ENCODE measurements at places on chromosomes 7 and 10.

DNA sequence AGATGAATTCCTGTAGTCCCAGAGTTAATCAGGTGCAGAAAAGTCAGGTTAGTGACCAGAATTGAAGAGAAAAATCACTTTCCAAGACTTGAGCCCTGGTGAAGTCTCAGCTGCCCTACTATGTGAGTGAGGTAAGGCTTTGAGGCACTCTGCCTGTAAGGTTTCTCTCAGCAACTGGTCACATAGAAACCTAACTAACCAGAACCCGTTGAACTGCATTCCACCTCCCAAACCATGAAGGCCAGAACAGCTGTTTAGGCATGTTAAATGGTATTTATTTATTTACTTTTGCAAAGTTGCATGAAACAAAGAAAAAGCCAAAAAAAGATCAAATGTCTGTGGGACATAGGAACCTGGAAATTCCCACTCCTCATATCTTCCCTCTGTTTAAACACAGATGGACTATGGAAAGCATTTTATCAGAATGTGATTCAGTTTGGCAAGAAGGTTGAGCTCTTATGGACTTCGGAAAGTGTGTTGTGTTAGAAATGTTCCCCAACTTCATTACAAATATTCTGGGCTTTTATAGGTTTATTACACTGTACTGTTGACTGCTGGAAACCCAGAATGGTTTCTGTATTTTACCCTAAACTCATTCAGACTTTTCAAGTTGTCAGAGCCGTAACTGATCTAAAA, 12.8 kb upstream of the GPR85 start:
- no peak for DNase-seq

DNA sequence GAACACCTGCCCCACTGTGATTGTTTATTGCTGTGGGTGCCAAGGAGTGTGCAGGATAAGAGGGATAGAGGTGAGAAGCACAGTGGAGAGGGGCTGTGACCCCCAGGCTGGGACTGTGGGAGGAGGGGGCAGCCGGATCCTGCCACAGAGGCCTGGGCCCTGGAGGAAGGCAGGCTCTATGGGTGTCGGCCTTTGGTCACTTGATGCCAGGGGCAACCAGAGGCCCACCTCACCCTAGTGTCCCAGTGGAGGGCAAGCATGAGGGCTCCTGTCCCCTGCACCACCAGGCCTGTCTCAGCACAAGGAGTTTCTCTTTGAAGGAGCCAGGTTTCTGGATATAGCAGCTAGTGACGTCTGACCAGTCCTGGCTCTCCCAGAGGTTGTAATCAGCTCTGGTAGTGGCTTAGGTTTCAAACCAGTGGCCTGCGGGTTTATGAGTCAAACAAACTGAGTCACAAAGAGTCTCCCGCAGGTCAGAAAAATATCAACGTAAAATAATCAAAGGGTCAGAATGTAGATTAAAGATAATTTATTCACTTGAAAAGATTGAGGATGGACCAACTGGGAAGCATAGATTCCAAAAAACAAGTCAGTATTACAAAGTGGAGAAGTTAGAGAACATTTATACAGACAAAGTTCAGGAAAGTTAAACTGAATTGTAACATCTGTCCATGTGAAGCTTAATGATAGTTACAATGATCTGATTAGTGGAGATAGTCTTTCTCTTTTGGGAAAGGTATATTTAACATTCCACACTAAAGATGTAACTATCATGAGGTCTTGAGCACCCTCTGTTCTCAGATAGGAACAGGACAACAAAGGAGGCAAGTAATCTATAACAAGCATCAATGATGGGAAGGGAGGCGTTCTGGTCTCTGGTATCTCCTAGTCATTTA, 37.2 kb upstream of the ZNF488 start:
- DNase-seq: no peak

DNA sequence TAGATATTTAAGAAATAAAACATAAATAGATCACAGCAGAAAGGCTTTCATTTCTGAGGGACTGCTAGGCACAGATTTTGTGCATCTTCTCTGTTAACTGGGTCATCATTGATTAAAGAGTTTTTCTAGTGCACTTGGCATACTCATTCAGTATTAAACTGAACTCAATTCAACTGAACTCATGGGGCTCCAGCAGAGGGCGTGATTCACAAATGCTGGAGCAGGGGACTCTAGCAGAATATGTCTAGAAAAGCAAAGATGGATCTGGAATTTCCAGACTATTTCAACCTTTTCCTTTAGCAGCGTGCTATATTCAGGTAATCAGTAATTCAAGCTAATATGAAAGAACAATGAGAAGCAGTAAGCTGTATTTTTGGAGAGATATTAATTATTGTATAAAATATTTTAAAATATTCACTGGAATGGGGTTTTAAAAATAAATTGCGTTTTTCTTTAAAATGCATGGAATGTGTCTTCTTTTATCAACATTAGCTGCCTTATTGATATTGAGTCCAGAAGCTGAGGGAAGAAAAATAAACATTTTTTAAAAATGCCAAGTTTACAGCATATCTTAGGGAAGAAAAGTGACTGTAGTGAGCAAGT, 296.8 kb upstream of the CACNA2D1 start:
- DNase-seq: no peak

- DNase-seq: peak; percentile 9
These were observed 70.2 kb downstream of the HTR7 start for GRCh38 chr10:90787393-90788198.

DNA sequence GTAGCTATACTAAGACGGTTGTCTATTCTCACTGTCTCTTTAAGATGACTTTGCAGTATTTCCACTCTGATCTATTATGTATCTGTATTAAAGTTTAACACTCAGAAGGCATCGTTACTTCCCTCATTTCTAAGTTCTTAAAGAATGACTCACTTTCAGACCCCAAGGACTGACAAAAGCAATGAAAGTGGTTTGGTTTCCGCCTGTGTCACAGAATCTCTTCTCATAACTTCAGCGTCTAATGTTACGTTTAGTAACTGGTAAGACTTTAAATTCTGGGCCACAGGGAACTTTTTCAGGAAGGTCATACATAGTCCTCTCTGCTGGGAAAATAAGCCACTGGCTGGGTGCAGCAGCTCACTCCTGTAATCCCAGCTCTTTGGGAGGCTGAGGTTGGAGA, 892.0 kb upstream of the AUTS2 start:
- DNase-seq: no peak

- DNase-seq: no peak
These were observed 47.7 kb downstream of the DYNC2I1 start for GRCh38 chr7:158903897-158904541.

GRCh38 chr7:7783001-7783400, 64.6 kb upstream of the RPA3 start:
- DNase-seq: no peak

DNA sequence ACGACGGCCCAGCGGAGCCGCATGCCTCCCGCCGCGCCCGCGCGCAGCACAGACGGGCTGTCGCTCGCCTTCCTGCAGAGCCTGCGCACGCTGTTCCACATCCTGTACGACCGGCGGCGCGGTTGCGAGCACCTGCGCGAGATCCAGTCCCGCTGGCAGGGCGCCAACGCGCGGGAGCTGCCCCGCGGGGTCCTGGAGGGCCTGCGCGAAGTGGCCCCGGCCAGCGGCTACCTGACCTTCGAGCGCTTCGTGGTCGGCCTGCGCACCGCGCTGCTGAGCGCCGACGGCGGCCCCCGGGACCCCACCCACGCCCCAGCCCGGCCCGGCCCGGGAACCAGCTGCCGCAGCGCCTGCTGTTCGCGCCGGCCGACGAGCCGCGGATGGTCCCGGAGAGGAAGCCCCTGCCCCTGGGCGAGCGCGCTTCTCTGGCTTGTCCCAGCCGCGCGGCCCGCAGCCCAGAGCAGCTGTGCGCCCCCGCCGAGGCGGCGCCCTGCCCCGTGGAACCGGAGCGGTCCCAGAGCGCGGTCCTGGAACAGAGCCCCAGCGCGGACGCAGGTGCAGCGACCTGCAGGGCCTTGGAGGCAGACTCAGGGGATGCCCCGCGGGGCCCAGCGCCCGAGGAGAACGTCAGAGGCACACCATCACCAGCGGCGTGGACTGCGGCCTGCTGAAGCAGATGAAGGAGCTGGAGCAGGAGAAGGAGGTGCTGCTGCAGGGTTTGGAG, 25.3 kb upstream of the ZNF716 start:
- DNase-seq: no peak

- no peak for DNase-seq
These were observed 744 bp upstream of the EBF3 start for GRCh38 chr10:129964611-129965424.

- no peak for DNase-seq
These were observed 191.0 kb downstream of the DNAH11 start for GRCh38 chr7:21733837-21734236.

DNA sequence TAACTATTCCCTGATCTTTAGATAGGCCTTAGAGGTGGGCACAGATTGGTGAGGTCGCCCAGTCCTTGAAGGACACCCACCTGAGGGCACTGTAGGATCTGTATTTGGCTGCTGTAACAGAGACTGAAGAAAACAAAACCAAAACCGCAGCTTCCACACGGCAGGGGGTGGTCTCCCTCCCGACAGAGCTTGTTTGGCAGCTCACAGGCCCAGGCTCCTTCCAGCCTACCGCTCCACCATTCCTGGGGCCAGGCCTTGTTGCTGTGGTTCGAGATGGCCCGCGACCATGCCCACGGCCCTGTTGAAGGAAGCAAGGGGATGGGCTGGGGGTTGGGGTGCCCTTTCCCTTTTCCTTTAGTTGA, 30.4 kb downstream of the ZNF783 start:
- no peak for DNase-seq

DNA sequence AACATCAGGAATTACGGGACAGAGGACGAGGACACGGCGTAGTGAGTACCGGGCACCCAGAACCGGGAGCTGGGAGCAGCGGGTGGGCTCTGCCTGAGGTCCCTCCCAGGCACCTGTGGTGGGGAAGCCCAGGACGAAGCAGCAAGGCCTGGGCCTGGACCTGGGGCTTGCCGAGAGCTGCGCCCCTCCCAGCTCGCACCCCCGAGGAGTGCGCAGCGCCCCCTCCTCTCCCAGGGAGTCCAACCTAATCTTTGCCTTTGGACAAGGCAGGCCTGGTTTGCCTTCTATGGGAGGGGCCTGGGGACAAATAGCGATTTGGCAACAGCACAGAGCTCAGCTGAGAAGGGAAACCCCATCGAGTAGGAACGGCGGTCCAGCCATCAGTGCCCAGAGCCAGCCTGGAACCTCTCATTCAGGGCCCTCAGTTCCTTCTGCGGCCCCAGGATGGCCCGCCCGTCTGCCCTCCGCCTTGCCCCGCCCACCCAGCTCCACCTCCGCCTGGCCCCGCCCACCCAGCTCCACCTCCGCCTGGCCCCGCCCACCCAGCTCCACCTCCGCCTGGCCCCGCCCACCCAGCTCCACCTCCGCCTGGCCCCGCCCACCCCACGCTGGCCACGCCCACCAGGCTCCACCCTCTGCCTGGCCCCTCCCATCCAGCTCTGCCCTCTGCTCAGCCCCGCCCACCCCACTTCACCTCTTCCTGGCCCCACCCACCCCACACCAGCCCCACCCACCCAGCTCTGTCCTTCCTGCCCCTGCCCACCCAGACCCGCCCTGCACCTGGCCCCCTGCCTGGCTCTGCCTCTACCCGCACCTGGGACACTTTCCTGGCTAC, 32.5 kb upstream of the KNDC1 start:
- DNase-seq: peak; percentile 30

DNA sequence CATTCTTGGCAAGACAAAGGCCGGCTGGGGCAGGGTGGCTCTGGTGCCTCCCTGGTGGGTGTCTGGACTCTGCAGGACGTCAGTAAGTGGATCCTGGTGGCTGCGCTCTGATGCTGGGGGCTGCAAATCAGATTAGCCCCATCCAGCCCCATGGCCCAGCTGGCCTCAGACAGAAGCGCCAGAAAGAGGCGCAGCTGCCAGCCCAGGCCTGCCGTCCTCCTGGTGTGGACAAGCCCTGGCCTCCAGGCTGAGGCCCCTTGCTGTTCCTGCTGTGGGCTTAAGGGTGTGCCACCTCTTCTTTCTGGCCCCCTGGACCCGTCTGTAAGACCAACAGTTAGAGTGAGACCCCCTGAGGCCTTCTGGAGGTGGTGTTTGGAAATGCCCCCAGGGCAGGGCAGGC, 5.9 kb upstream of the LFNG start:
- DNase-seq: no peak

DNA sequence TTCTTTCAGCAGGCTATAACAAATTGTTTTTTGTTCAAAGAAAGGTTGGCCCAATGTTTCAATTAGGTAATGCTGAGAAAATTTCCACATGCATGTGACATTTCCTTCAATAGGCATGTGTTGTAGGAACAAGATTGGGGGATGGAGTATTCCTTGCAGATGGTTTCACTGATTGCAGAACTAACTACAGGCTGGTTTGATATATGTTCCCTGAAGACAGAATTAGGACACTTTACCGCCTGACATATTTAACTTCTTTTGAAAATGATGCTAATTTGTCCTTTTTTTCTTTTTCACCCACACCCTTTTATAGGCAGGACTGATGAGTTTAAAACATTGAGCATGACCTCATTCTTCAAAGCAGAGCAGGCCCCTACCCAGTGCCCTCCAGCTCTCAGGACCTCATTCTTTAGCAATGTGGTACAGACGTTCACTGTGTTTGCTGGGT, 163.3 kb downstream of the CPED1 start:
- no peak for DNase-seq

DNA sequence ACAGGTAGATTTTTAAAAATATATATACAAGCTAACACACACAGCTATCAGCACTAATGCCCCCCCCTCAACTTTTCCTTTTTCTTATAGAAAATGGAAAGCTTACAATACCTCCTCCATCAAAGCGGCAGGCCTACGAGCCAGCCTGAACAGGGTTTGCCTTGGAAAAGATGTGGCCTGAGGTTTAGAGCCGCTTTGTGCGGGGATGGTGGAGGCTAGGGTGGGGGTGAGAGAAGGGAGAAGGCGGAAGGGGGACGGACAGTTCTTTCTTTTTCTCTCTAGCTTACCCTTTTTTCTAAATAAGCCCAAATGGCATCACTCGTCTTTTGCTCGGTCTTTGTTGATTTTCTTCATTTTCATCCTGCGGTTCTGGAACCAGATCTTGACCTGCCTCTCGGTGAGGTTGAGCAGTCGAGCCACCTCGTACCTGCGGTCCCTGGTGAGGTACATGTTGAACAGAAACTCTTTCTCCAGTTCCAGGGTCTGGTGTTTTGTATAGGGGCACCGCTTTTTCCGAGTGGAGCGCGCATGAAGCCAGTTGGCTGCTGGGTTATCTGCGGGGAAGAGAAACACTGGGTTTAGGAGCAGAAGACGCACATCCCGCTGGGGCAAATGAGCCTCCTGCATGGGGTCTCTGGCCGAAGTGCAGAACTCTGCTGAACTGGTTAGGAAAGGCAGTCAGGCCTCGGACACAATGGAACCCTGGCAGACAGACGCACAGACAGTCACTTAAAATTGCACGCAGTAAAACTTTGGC, 1.9 kb downstream of the HOXA9 start:
- DNase-seq: no peak
